GM13976 (cell line): ENCODE measurements at places on chromosomes 1 and 21.

- no peak for DNase-seq
These were observed 20.1 kb downstream of the NADK start for GRCh38 chr1:1758059-1758621.

DNA sequence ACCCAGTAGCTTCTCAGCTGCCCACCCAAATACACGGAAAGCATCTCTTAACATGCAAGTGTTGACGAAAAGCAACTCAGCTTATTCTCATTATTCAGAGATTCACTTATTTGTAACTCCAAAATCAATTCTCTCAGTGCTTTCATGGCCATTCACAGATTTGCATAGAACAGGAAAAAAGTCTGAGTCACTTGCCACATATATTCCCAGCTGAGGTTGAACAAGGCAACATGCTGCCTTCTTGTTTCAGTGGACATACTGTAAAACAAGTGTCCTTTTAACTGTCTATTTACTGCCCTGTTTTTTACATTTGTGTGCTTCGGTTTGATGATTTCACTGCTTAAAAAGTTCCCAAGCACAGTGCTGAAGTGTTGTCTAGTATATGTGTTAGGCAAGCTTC lies 273.0 kb downstream of the LTN1 start:
- DNase-seq = no peak

DNA sequence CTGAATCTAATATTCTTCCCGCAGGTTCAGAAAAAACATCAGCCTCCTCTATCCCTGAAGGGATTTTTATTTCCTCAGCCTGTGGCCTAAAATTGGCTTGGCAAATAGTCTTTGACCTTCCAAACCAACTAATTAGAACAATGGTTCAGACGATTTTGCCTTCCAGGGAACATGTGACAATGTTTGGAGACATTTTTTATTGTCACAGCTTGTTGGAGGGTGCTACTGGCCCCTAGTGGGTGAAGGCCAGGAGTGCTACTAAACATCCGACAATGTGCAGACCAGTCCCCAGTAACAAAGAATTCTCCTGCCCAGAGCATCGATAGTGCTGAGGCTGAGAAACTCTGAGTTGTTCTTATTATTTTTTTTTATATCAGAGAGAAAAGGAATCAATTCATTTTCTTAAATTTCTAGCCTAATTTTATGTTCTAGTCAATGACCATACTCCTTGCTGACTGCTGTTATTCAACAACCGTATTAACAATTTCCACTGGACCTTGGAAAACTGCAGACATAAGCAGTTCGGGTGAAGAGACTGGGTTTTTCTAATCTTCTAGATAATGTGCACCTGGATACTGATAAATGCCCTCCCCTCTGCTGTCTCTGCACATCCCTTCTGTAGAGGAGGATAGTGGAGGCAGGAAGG lies 280.7 kb downstream of the LMX1A start:
- no peak for DNase-seq

- no peak for DNase-seq
These were observed 50.3 kb downstream of the POFUT2 start for GRCh38 chr21:45237401-45237800.

GRCh38 chr1:234751678-234752077 lies 141.7 kb upstream of the IRF2BP2 start:
- DNase-seq = no peak

- DNase-seq = peak; percentile 78
These were observed 9.3 kb upstream of the SRARP start for GRCh38 chr1:15994590-15995351.

GRCh38 chr1:203424861-203425662 lies 50.5 kb upstream of the PRELP start:
- DNase-seq = no peak

DNA sequence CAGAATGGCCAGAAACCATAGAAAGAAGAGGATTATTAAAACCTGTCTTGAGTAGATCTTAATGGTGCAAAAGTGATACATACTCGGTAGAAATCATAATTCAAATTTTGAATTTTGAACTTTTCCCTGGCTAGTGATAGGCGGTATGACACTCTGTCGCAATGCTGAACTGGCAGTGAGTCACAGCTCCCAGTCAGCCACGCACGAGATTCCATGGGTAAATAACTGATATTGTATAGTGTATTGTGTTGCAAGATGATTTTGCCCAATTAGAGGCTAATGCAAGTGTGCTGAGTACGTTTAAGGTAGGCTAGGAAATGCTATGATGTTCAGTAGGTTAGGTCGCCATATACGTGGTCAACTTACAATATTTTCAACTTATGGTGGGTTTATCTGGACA lies 207.0 kb downstream of the SIPA1L2 start:
- DNase-seq = no peak

GRCh38 chr1:151131701-151132334 lies 14.6 kb downstream of the SEMA6C start:
- peak; percentile 30 for DNase-seq

DNA sequence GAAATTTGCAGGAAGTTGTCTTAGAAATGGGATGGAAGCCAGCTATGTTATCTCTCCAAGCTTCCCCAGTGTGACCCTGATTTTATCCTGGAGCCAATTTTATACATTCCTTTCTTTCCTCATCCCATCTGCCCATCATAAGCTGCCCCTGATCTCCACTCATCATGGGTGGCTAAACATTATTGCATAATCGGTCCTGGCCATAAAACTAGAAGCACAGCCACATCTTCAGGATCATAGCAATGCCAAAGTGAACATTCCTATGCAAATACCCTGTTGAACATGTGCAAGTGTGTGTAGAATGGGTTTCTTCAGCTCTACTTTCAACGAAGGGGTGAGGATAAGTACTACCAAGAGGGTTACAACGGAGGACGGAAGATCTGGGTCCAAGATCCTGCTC lies 50.6 kb upstream of the COG2 start:
- no peak for DNase-seq

DNA sequence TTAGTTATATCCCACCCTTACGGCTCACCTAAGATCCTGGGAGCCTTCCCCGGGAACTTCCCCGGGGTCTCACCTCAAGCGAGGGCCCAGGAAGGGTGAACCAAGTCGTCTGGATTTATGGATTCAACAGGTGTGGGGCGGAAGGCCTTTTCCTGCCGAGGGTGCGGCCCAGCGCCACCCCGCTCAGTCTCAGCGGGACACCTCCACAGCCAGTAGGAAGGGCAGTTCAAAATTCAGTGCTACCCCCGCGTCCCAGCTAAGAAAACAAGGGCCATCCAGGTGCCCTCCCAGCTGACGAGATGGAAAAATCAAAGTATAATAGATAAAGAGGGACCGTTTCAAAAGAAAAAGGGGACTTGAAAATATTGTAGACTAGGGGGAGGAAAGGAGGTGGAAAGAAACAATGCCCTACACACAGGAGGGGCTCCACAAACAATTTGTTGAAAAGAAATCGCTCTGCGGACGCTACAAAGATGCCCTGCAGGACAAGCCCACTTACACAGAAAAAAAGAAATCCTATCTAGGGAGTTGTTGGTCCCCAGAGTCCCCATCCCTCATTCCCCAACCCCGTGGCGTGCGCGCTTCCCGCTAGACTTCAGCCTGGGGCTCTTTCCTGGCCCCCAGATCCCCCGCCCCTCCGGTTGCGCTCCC lies 1.3 kb downstream of the SLC2A1 start:
- DNase-seq = no peak
